ENCODE measurements at places on chromosomes 5 and 9.

- DNase-seq = no peak
Measured at GRCh38 chr5:168801567-168801966, 222.4 kb upstream of the PANK3 start.

DNA sequence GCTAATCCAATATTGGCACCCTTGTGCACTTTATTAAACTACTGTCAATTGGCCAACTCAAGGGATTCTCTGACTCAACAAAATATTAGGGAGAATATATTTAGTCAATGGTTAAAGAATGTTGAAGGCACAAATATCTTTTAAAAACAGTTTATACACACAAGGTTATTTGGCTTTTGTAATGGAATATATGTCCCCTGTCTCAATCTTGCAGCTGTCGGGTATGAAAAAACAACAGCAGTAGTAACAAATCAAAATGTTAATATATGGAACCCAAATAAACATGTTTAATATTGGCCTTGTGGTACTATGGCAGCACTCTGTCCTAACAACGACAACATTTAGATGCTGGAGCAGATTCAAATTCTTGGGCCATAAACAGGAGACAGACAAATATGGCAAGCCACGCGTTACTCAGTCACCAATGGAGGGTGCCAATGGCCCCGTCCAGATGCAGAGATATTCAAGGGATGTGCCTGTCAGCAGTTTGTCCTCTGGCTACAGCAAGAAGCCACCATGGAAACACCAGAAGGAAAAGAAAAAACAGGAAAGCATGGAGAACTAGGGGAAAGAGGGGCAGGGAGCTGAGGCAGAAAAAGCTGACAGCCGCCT, 342.0 kb downstream of the NDUFS4 start:
- no peak for DNase-seq

- DNase-seq = no peak
Measured at GRCh38 chr5:142186857-142187594, 78.4 kb downstream of the NDFIP1 start.

GRCh38 chr9:81389569-81389993, 299.8 kb downstream of the TLE1 start:
- DNase-seq = no peak

DNA sequence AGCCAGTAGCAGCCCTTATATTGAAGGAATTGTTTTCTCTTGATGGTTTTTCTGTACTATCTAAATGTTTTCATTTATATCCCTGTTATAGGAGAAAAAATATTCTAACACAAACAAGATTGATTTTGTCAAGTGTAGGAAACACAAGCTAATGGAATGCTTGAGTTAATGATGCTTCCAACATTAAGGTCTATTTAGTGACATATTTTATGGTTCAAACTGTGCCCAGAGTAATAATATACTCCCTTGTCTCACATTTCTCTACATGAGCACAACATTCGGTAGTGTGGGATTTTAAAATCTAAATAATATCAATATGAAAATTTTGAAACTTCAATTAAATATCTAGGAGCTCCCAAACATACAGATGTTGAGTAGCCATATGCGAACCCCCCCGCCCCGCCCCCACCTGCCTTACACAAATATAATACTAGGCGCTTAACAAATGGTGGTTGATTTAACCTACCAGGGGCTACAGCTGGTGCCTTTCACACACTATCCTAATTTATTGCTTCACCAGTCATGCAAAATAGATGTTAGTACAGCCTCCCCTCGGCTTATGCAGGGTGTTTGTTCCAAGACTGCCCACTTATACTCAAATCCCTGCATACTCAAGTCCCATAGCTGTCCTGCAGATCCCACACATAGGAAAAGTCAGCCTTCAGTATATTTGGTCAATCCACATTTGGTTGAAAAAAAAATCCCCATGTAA, 124.1 kb upstream of the ACO1 start:
- no peak for DNase-seq

- DNase-seq = no peak
Measured at GRCh38 chr5:12870872-12871539, 966.8 kb upstream of the CTNND2 start.

- DNase-seq = no peak
Measured at GRCh38 chr5:16455668-16456067, 9.9 kb downstream of the ZNF622 start.

DNA sequence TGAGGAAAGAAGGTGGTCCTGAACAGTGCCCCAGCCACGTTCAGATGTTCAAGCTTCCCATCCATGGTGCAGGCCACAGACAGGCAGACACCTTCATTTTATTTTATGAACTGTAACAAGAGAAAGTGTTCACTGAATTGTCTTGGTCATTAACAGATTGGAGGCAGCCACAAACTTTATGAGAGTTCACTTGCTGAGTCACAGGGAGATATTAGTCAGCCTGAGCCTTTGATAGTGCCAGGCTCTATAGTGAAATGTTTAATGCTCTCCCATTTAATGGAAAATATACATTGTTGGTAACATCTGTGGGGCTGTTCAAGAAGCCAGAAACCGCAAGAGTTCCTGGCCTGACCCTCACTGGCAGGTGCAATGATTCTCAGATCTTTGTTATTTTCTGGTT, 237.0 kb downstream of the TENT4A start:
- DNase-seq = no peak

DNA sequence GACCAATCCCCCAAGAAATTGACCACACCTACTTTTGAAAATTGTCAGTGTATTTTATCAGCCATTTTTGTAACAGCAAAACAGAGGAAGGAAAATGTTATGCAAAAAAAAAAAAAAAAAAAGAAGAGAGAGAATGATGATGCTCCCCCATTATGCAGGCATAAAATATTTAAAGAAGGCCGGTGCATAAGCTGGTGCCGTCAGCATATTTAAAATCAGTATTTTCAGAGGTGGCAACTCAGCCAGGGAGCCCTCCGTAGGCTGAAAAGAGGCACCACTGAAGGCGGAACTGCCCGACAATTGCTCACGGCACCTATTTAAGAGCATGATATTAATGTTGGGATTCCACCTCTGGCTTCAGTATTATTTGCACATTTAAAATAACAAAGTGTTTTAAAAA, 33.4 kb downstream of the IRX2 start:
- no peak for DNase-seq

DNA sequence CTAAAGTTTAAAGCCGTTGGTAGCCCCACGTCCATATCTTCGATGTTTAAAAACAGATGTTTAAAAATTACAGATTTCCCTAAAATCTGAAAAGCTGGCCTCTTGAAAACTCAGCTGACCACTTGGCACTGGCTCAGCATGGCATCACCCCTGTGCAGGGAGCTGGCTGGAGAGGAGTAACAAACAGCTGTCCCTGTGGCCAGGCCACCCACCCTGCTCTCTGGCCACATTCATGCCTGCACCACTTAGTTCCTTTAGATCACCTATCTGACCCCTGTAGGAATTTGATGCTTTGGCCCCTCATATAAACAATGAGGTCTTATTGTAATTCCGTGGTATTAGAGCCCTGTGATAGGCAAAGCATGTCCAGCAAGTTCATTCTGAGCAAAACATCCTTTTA, 107.5 kb downstream of the FRMD3 start:
- DNase-seq = no peak

DNA sequence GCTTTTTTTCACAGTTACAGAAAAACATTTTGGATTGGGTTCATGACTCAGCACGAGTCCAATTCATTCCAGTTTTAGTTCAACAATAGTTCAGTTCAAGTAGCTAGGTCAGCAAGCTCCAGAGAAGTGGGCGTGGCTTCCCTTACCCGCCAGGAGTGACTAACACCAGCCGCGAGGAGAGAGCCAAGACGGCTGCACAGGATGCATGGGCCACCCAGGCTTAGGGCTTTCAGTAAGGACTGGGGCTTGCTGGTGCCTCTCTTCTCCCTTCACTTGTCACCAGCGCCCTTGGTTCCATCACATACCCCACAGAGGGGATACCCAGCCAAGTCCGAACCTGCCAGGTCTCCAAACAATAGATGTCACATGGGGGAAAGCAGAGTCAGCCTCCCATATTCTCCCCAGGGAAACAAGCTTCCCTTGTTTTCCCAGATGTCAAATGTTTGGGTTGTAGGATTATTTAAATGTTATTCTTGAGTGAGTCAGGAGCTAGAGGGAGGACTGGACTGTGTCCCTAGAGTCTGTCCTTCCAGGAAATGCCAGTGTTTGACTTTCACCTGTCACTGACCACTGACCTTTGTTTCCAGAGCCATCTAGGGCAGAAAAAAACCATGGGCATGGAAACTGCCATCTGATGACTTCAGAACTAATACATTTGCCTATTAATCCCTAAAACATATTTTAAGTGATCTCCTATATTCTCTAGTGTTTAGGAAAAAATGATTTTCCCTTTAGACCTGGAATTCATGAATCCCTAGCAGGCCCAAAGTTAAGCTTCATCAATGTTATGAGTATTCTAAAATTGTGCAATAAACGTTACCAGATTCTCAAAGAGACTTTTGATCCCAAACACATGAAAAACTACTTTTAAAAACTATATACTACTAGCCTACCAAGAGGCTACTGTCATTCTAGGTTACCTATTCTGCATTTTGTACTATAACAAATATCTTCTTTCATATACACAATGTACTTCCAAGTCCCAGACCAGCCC, 51.9 kb downstream of the NIPAL4 start:
- no peak for DNase-seq

DNA sequence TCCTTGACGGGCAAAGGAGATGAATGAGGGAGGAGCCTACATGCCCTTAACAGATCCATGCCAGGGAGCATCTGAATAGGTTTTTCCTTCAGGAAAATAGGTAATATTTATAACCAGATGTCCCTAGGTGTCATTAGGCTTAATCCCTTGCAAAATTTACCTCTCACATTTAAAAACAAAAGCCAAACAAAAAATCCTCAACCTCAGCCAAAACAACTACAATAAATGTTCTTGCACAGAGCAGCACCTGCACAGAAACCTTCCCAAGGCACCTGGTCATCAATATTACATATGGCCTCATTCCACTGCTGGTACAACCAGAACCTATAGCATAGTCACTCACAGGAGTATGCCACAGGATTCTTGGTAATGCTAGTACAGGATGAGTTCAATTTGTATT, 30.1 kb downstream of the SLC38A9 start:
- DNase-seq = no peak

- no peak for DNase-seq
Measured at GRCh38 chr9:95268681-95269080, 48.8 kb downstream of the FANCC start.

DNA sequence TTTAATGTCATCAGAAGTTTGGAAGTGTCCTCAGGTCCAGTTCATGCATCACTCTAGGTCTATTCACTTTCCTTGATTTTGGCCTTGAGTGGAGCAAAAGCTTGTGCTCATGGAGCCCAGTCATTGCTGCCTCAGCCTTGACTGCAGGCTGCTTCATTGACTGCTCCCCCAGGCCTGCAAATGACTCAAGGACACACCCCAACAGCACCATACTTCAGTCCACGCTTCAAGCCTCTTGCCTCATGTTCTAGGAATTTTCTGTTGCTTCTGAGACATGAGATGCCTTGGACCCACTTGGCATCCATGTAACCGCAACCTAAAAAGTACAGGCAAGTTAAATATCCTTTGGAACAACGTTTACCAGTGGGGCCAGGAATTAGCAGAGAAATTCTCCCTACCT, 193.7 kb downstream of the PIK3R1 start:
- no peak for DNase-seq

DNA sequence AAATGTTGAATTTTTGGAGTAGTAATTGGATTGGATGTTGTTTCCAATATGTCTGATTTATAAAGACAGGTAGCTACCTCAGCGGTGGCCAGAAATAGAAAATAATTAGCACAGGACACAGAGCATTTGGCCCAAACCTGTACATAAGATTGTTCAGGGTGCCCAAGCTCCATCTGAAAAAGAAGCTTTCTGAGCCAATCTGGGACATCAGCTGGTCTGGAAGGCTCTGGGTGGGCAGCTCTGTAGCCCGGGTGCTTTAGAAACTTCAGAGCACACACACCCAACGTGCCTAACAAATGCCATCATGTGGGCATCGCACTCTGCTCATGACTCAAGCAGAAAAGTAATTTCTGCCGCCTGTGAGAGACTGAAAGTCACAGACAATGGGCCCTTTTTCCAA, 460.7 kb downstream of the ICE1 start:
- no peak for DNase-seq

Data from mesothelial cell of epicardium (in vitro differentiated cells).